ENCODE measurements at places on chromosomes 1 and 21.

GRCh38 chr1:18396247-18396980 lies 84.3 kb upstream of the KLHDC7A start:
- DNase-seq = no peak

DNA sequence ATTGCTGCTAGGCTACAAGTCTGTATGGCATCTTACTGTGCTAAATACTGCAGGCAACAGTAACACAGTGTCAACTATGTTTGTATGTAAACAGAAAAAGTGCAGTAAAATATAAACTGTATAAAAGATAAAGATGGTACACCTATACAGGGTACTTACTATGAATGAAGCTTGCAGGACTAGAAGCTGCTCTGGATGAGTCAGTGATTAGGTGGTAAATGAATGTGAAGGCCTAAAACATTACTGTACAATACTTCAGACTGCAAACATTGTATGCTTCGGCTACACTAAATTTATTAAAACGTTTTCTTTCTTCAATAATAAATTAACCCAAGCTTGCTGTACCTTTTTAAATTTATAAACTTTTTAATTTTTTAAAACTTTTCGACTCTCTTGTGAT lies 97.1 kb downstream of the HLX start:
- no peak for DNase-seq

DNA sequence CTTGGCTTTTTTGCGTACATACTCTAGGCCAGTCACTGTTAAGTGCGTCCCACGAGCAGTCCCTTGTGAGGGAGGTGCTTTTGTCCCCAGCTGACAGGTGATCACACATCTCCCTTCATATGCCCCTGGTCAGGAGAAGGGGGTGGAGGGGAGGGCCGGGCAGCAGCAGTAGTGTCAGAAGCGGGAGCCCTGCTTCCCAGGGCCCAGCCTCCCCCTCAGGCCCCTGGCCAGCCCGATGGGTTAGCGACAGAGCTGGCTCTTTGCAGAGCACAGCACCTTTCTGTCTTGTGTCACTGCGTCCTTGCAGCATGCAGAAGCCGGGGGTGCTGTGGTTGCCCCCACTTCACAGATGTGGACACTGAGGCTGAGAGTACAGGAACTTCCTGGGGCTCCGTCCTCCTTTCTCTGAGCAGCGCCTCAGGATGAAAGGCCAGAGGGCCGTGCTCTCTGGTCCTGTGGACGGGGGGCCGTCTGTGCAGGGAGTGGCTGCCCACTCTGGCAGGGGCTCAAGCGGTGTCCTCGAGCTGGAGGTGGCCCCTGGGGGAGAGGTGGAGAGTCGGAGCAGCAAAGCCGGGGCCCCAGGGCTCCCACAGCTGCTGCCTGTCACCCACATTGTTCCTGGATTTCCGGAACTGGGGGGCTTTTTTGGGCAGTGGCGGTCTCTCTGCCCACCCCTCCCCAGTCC lies 5.9 kb downstream of the TMEM201 start:
- DNase-seq = no peak

GRCh38 chr1:62954758-62955157 lies 170.8 kb downstream of the ATG4C start:
- no peak for DNase-seq

DNA sequence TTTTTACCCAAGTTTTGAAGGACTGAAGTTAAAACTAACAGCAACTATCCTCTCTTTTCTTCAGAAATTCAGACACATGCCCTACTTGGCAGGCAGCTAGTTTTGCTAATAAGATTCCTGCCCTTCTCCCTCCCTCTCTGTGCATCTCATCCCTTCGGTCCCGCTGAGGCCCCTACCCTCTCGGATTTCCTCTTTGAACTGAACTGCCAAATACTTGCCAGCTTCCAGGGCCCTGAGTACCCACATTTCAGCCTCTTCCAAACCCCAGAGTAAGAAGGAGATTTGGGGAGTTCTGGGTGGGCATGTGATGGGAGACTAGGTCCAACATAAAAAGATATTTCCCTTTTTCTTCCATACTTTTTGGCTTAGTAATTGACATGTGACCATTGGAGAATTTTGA lies 116.5 kb upstream of the JUN start:
- DNase-seq = no peak

- no peak for DNase-seq
These were observed 25.4 kb upstream of the GUCA2B start for GRCh38 chr1:42127767-42128166.

GRCh38 chr1:20440785-20441200 lies 45.2 kb downstream of the CAMK2N1 start:
- DNase-seq = peak; percentile 71

GRCh38 chr1:206923009-206923960 lies 1.5 kb upstream of the FCMR start:
- DNase-seq = no peak

DNA sequence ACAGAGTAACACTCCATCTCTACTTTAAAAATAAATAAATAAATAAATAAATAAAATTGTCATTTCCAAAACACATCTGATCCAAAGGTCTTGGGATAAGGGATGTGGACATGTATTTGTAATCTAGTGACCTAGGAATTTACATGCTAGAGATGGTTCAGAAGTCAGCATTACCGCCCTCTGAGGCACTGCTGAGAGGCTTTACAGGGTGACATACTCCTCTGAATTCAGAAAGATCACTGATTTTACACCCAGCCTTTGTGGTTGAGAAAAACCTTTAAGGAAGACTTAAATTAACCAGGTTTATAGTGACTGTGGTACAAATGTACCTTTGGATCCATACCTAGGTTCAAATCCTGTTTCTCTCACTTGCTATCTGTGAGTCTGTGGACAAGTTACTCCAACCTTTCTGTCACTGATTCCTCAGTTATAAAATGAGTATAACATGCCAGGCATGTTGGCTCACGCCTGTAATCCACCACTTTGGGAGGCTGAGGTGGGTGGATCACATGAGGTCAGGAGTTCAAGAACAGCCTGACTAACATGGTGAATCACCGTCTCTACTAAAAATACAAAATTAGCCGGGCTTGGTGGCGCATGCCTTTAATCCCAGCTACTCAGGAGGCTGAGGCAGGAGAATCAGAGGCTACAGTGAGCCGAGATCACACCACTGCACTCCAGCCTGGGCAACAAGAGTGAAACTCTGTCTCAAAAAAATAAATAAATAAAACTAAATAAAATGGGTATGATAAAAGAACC lies 20.1 kb downstream of the OSBPL9 start:
- DNase-seq = no peak

All from D341Med (cell line).